ENCODE measurements at places on chromosomes 4 and X.

DNA sequence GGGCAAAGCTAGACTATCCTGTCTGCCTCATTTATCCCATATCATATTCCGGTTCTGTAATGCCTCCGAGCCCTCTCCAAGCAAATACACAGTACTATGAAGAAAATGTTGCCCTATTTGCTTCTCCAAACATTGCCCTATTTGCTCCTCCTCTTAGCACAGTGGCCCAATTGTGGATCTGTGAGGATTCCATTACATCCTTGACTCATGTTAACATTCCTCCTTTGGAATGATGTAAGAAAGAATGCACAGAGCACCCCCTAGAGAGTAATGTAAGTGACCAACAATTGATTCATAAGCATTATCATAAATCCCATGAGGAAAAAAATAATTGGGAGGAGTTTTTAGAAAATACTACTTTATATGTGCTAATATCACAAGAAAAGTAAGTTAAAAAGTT lies 11.3 kb upstream of the BTC start:
- DNase-seq = no peak

GRCh38 chr4:105650190-105650589 lies 58.3 kb downstream of the INTS12 start:
- no peak for DNase-seq

DNA sequence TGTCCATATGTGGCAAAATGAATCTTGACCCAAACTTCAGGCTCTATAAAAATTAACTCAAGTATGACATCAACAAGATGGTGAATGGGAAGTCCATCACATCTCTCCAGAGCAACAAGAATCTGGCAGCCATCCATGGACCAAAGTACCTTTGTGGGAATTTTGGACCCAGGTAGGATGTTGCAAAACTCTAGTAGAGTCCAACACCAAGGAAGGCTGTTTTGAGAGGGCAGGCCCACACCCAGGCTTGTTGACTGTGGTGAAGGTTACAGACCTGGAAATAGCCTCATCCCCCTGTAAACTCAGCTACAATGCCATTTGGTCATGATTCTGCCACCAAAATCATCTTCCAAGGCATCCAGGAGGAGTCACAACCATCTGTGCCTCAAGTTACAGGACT lies 12.9 kb downstream of the DGAT2L6 start:
- DNase-seq = no peak

GRCh38 chrX:9467751-9468150 lies 2.9 kb downstream of the TBL1X start:
- DNase-seq = peak; percentile 63

- DNase-seq = no peak
Observed at GRCh38 chr4:147969573-147970385, 237.9 kb downstream of the ARHGAP10 start.

GRCh38 chr4:8580321-8581093 lies at the start of gene GPR78:
Gene GPR78, plus strand, starts transcription at chr4:8580392. Its CDS starts 591 bp downstream, at chr4:8580983.
- peak; percentile 94 for DNase-seq

- DNase-seq = no peak
Observed at GRCh38 chr4:184313058-184313581, 95.4 kb upstream of the ENPP6 start.

DNA sequence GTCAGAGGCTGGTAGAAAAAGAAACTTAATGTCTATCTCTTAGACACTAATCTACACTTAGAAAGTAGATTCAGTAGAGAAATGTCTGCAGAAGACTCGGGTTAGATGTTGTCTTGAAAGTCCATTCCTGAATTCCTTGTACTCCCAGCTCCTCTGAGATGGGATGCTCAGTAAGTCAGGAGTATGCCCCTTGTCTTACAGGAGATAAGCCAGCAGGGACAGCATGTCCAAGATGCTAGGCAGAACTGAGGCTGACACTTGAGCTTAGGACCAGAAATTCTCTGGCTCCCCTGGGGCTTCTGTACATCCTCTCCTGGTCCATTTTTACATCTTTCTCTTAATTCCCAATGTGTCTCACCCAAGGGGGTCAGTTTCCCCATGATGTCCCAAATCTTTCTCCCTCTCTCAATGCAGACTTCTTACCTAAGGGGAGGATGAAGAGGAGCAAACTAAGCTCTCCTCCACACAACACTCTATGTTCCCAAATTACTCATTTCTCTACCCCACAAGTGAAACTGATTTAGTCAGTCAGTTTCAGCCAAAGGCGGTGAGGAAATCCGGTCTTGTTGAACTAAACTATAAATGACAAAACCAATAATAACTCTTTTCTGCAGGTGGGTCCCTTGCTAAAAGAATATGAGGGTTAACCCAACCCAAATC lies 558.2 kb upstream of the DIPK2B start:
- DNase-seq = no peak

- peak; percentile 58 for DNase-seq
Observed at GRCh38 chr4:61202638-61203435, 2.7 kb downstream of the ADGRL3 start.

DNA sequence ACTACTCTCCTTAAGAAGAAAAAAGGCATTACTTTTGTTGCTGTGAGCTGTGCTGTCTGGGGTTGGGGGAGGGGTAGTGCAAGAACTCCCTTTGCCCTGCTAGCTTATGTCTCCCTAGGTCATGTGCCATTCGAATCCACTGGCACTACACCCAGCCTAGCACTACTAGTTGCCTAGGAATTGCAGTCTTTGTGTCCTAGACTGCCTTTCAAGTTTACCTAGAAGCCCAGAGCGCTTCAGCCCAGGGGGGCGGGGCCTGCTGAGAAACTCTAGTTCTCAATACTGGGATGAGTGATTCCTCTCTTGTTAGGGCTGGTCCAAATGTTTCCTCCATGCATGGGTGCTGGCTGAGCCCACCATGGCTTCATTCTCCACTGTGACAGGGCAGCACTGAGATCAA lies 1011.5 kb downstream of the PCDH19 start:
- peak; percentile 8 for DNase-seq

- DNase-seq = peak; percentile 41
Observed at GRCh38 chrX:123849096-123849495, 10.8 kb upstream of the XIAP start.

DNA sequence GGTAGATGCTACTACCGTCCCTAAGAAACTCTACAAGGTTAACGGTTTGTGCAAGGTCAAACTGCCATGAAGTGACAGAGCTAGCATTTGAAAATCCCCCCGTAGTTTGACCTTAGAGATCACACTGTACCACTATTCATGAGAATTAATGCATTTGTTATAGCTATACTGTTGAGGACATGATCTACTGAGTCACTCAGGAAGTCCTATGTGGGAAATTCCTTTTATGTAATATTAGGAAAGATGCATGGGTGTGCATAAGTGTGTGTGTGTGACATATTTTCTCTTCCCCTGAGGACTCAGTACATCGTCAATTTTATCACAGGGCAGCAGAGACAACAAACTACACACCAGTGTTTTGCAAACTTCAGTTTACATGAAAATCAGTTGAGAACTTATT lies 141.1 kb downstream of the FBXW7 start:
- no peak for DNase-seq

DNA sequence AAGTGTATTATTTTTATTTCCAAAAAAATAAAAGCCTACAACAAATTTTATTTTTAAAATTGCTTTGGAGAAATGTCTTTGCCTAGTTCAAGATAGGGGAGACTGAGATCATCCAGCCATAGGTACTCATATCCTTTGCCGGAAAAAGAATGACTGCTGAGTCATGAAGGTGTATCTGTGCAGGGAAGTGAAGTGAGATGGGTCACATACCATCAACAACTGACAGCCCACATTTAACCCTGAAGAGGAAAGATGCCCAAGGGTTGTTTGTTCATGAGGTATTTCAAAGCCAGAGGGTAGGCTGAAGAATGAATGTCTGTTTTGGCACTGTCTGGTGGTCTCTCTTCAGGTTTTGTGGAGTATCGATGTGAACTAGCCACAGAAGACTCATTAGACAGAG lies 106.7 kb upstream of the TTC29 start:
- peak; percentile 42 for DNase-seq

GRCh38 chrX:625137-625691 lies 5.4 kb upstream of the SHOX start:
- DNase-seq = no peak

GRCh38 chr4:151729731-151730559 lies 30.9 kb downstream of the GATB start:
- peak; percentile 55 for DNase-seq

- no peak for DNase-seq
Observed at GRCh38 chr4:108029731-108030130, 40.0 kb downstream of the HADH start.

GRCh38 chrX:84475101-84475500 lies 27.2 kb downstream of the HDX start:
- no peak for DNase-seq

DNA sequence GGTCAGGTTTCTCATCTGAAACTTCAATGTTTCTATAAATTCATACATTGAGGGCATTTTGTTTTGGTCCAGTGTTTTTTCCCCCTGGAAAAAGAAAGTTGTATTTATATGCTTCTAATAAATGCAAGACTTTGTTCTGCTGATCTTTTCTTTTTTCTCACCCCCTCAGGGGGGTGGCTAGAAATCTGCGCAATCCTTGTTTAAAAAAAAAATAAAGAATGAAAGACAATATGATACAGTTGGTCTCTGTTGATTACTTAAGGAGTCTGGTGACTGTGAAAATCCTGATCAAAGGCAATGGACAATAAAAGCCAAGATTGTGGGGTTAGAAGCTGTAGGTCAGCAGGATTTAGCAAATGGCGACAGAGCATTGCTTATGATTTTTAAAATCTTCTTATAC lies 180.5 kb downstream of the KIT start:
- no peak for DNase-seq

DNA sequence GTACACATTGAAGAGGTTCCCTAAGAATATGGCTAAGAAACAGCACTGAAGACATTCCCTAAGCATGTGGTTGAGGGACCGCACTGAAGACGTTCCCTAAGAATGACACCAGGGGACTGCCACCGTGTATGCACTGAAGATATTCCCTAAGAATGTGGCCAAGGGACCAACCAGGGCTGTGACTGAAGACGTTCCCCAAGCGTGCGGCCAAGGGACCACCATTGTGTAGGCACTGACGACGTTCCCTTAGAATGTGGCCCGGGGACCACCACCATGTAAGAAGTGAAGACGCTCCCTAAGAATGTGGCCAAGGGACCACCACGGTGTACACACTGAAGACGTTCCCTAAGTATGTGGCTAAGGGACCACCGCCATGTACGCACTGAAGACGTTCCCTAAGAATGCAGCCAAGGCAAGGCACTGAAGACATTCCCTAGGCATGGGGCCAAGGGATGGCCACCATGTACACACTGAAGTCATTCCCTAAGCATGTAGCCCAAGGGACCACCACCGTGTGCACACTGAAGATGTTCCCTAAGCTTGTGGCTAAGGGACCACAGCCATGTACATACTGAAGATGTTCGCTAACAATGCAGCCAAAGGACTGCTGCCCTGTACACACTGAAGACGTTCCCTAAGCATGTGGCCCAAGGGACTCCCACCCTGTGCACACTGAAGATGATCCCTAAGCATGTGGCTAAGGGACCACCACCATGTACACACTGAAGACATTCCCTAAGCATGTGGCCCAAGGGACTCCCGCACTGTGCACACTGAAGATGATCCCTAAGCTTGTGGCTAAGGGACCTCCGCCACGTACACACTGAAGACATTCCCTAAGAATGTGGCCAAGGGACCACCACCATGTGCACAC lies 22.0 kb downstream of the DHRSX start:
- DNase-seq = no peak

DNA sequence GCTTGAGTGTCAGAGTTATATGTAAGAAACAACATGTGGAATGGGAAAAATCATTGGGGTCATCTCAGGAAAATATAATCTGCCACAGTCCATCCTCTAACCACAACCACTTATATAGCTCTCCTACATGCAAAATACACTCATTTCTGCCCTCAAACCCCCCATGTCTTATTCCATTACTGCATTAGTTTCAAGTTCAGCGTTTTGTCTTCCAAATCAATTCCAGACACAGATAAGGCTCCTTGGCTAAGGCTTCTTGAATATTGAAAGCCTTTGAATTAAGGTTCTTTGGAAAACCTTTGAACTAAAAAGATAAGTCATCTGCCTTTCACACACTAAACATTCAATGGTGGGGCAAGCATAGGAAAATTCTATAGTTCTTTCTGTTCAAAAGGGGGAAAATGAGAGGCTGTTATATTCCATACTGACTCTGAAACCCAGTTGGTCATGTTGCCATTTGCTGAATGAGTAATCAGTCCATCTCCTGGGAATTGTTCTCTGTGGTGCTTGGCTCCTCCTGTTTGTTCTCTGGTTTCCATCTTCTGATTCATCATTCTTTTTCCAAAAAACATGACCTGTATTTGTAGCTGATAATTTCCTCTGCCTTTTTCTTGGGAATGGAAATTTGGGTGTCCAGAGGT lies 218.7 kb downstream of the BMPR1B start:
- no peak for DNase-seq

DNA sequence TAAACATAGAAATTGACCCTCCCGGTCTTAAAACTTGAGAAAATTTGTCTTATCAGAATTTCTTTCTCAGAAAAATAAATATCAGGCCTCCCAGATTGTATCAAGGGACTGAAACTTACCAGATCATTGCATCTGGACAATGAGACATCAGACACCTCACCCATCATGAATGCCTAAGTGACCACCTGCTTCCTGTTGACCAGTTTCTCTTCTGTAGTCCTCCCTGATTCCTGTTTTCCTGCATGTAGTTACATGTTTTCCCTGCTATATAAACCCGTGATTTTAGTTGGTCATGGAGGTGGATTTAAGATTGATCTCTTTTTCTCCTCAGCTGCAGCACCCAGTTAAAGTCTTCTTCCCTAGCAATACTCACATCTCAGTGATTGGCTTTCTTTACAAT lies 548.1 kb downstream of the PPP4R3C start:
- DNase-seq = no peak

GRCh38 chr4:54067166-54067565 lies 2.8 kb upstream of the CHIC2 start:
- DNase-seq = no peak

DNA sequence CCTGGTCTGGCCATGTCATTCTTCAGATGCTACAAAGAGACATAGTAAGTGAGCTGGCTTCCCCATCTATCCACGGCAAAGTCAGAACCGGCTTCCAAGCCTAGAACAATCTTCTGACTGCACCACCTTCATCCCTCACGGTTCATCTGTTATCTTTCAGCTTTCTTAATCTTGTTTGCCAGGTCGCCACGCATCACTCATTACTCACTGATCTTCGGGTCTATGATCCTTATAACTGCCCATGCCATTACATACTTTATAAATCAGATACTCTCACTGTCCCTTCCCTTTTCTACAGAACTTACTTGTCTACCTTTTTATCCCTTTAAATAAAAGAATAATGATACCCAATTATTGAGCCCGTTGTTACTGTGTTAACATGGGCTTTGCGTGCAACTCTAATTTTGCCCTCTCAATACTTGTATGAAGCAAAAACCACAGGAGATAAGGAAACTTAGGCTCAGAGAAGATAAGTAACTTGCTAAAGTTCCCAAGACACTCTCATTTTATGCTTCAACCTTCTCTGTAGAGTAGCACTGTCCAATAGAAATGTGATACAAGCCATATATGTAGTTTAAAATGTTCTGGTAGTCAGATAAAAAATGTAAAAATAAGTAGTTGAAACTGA lies 171.7 kb downstream of the AMELX start:
- no peak for DNase-seq

DNA sequence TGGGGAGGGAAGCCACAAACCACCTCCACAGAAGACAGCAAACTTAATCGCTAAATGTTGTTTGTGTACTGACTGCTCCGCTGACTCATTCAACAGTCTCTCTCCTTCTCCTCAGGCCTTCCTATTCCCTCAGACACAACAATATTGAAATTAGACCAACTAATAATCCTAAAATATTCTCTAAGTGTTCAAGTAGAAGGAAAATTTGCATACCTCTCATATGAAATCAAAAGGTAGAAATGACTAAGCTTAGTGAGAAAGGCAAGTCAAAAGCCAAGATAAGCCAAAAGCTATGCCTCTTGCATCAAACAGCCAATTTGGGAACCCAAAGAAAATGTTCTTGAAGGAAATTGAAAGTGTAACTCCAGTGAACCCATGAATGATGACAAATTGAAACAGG lies 75.7 kb upstream of the ARHGAP24 start:
- no peak for DNase-seq

All from ELF-1 (cell line).